Immature natural killer cell (primary cell): ENCODE measurements at places on chromosomes 6 and 20. TPM values are rescaled to one million over a fixed set of nuclear protein-coding genes. Genes with fewer than 3 reads are reported as not detected.

LTB gene
- polyA plus RNA-seq: 133 TPM

LGSN gene
- not detected for polyA plus RNA-seq

FIG4 gene
- polyA plus RNA-seq: 43.2 TPM

C6orf58 gene
- not detected for polyA plus RNA-seq

RNF39 gene
- polyA plus RNA-seq: not detected
